Retina (tissue), 1 donor: ENCODE measurements at places on chromosomes 3 and 15.
A peak's percentile ranks its signal among the peaks of the same experiment; 100 is the strongest.

- no peak for DNase-seq
Measured at GRCh38 chr15:99126131-99126588, 21.3 kb downstream of the SYNM start.

DNA sequence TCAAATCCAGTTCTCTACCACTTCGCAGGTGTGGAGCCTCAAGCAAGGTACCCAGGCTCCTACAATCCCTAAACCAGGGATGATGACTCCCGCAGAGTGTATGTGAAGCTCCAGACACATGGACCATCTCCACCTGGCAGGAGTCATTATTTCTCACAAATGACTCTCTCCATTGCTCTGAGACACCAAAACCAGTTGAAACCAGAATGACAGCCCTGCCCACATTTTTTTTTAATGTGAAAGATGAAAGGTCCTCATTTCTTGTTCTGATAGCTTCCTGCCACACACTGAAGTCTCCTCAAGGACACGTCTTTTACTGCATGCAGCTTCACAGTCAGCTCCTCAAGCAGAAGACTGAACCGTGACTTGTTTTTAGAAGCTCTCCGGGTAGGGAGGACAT lies 61.4 kb upstream of the ZBTB38 start:
- no peak for DNase-seq

GRCh38 chr15:60374628-60375081 lies 23.1 kb downstream of the ANXA2 start:
- DNase-seq, result no peak

DNA sequence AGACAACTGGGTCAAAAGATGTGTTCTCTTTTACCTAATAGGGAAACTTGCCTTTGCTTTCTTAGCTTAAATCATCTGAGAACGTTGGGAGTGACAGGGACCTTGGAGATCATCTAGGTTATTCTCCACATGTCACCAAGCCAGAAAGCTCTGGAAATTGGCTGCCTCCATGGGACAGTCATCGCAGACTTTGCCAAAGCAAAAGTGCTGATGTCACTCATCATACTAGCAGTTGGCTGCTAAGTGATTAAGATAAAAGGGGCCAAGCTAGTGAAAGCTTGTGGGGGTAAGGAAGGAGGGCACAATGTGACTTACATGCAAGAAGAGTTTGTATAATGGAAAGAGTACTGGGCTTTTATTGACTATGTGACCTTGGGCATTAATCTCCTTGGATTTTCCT lies 198.0 kb upstream of the PFN2 start:
- DNase-seq, result no peak

DNA sequence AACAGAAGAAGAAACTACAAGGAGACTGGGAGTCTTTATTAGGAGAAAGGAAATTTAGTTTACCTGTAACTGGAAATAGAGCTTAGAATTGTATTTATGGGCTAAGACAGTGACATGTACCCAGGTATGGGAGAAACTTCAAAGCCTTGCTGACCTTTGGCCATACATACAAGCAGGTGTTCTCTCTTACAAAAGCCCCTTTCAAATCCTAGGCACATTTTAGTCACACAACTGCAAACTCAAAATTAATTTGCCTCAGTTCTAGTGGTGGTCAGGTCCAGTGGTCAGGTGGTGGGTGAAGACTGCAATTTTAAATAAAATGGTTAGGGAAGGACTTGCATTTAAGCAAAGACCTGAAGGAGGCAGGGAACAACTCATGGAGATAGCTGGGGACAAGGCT lies 30.4 kb downstream of the GATM start:
- no peak for DNase-seq

GRCh38 chr3:149495581-149496125 lies 21.2 kb downstream of the TM4SF4 start:
- DNase-seq, result no peak

DNA sequence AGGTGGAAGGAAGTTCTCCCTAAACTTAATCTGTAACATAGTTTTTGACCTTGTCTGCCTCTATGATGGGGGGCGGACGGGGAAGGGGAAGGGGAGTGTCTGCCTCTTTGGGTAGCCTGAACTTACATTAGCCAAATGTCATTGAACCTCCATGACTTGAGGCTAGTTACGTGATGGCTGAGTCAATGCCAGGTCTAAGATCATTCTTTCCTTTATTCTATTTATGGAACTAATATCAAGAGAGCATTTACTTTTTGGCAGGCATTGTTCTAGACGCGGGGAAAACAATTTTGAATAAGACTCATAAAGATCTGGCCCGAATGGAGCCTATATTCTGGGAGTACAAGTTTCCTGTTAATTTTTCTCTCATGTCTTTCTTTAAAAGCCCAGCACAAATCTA lies 340.7 kb upstream of the C2CD4B start:
- no peak for DNase-seq

DNA sequence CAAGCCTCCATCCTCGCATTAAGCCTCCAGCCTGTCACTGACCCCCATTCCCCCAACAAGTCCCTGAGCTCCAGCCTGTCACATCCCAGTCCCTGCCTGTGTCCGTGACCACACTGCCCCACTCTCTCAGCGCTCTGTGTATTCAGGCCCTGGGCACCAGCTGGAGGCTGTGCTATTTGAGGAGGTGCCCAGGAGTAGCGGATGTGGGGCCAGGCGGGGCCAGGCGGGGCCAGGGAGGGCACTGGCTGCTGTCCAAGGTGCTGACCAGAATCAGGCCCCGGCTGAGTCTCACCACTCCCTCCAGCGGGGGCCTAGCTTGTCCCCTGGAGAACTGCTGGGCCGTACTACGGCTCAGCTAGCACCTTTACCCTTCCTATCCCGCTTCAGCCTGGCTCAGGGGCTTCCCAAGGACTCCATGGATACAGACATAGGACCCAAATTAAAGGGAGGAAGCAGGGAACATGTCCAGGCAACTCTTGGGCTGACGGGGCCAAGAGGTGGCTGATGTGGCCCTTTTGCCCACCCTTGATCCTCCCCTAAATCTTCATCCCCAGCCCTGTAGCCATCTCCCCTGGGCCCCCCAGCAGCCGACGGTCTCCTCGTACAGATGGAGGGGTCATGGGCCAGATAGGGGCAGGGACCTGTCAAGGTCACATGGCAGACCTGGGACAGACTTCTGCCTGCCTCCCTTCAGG lies 1.1 kb downstream of the HHATL start:
- DNase-seq, result peak; percentile 79

DNA sequence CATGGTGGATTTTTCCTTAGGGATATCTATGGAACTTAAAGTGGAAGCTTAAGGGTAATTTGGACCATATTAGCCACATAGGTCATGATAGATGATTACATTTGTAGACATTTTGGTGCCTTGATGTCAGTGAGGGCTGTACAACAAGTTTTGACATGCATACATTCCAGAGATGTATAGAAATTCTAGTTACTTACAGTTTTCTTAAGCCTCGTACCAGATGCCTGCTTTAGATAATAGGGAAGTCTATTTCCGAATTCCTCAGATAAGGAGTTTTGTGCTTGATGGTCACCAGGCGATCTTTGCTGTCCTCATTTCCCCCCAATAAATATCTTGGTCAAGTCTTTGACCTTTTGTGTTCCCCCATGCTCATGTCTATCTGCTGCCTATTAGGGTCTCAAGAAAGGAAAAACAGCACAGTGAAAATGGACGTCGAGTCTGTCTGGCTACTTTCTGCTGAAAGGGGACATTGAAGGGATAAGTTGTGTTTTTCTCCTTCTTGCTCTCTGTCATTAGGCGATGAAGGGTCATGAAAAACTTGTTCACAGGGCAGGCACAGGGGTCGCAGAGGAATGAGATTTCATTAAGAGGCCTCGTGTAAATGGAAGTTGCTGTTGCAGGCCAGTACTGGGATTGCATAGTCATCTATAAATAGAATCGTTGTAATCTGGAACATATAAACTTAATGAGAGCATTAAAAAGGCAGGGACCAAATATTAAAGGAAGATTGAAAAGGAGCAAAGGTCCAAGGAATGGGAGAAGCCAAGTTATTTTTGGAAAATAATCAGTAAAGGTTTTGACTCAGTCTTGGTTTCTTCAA lies 20.0 kb upstream of the SENP7 start:
- DNase-seq, result no peak
